ENCODE measurements at places on chromosomes 7 and 10.

DNA sequence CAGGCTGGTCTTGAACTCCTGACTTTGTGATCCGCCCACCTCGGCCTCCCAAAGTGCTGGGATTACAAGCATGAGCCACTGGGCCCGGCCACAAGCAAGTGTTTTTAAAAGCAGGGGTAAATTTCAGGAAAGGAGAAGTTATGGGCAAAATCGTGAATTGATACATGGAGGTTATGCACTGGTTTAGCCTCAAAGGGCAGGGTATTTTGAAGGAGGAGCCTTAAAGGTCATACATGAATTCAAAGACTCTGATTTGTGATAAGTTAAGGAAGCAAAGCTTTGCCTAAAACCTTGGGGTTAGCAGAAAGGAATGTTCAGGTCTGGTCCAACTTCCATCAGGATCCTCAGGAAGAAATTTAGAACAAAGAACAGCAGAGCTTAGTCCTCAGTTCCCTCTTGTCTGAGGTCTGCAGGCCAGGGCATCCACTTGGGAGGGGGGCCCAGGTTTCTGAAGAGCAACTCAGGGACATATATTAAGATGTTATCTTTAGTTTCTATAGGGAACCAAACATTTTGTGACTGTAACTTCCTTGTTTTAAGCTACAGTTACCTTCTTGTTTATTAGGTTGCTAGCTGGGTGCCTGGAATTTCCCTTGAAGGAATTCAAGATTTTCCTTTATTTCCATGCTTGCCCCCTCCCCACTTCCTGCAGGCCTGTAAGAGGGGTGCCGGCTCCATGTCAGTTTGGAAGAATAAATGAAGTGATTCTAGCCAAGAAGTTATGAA, 2.8 kb upstream of the REPIN1 start:
- no peak for DNase-seq

- DNase-seq: no peak
These were observed 156.5 kb upstream of the CHST15 start for GRCh38 chr10:124249812-124250432.

- no peak for DNase-seq
These were observed 134.8 kb upstream of the BMPER start for GRCh38 chr7:33770576-33770975.

DNA sequence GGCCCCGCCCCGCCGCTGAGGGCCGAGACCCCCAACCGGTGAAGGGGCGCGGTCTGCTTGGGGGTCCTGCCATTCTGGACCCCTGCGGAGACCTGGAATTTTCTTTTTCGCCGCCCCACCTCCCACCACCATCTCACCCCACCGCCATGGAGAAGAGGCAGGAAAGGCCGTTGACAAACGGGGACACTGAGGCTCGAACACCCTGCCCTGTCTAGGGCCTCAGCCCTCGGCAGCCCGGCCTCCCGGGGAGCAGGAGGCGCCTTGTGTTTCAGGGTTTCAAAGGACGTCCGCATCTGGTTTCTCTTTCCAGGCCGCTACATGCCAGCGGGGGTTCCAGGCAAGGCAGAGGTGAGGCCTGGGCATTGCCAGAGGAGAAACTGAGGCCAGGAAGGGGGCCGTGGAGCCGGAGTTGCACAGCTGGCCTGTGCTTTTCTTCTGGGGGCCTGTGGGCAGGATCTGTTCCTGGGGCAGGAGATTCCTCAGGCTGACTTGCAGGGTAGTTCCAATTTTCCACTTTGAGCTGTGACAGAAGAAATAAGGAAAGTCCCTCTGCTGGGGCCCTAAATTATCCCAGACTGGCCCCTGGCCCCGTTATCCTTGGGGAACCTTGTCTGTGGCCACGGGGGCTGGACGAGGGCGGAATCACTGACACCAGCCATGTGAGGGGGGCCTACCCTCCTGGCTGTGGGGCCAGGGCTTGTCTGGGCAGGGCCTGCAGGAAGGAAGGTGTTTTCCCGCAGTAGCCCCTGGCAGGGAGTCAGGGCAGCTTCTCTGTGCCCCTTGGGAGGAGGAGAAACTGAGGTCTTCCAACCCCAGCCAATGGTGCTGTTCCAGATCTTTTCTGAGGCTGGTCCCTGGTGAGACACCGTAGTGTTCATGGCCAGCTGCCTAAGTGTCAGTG, 900 bp upstream of the MICALL2 start:
- DNase-seq: no peak

DNA sequence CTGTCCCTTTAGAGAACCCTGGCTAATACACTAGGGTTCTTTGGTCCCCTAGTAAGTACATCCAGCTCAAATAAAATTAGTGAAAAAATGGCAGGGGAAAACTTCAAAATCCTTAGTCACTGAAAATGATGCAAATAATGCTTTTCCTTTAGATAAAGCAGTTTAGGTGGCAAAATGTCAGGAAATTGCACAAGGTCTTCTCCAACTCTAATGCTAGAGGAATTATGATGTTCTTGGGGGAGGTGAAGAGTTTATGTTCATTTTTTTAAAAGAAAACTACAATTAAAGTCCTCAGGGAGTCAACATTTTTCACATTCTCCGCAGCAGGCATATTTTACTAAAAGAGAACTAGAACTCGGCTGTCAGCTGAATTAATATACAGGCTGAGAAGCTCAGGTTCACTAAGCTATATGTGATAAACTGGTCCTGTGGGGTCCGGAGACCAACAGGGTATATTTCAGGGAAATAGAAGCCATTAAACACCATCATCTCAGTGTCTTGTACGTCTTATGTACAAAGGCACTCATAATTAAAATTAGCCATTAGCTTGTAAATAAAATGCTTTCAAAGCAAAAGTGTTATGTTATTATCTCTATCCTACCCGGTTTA, 1164.7 kb upstream of the AUTS2 start:
- DNase-seq: no peak

DNA sequence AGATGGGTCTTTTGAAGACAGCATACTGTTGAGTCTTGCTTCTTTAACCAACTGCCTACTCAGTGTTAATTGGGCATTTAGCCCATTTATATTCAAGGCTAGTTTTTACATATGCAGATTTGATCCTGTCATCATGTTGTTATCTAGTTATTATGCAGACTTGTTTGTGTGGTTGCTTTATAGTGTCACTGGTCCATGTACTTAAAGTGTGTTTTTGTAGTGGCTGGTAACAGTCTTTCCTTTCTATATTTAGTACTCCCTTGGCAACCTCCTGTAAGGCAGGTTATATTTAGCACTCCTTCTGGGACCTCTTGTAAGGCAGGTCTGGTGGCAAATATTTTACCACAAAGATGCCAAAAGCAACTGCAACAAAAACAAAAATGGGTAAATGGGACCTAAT, 66.7 kb downstream of the TES start:
- DNase-seq: no peak

DNA sequence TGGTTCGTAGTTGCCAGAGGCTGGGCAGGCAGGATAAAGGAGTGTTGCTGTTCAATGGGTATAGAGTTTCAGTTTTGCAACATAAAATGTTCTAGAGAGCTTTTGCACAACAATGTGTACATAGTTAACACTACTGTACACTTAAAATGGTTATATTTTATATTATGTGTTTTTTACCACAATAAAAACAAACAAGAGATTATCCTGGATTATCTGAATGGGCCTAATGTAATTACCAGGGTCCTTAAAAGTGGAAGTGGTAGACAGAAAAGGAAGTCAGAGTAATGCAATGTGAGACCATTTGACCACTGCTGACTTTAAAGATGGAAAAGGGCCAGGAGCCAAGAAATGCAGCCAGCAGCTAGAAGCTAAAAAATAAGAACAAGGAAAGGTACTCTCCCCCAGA, 159.7 kb downstream of the SGMS1 start:
- DNase-seq: no peak
